ENCODE measurements at places on chromosomes 2 and 18.

DNA sequence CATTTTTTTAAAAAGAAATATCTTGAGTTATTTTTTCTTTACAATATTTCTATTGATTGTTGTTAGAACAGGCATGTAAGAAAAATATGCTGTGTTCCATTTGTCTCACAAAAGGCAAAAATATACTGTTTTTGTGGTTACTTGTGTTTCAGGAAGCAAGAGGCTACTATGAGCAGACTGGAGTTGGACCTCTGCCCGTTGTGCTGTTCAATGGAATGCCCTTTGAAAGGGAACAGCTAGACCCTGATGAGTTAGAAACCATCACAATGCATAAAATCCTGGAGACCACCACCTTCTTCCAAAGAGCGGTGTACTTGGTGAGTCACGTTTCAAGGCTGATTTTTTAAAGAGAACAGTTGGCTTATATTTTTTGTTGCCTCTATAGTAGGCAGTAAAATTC lies 54.7 kb downstream of the UGGT1 start:
- no peak for DNase-seq

- no peak for DNase-seq
These were observed 30.8 kb upstream of the LRP2 start for GRCh38 chr2:169393068-169393590.

GRCh38 chr2:215868846-215869543 lies 144.4 kb downstream of the MREG start:
- no peak for DNase-seq

DNA sequence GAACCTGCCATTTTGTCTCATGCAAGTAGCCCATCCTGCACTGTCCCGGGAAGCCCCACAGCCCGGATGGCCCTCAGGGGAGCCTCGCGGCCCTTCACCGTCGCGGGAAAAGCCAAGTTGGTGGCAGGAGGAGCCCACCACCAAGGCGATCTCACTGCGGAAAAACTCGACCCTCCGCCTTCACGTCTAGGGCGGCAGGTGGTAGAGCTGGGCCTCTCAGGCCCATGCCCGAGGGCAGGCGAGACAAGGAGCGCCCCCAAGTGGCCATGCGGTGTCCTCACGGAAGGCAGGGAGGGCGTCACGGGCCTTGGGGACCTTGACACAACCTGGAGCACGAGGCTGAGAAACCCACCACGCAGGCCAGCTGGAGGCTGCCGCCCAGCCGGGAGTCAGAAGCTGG lies 34.8 kb upstream of the SKA1 start:
- DNase-seq = no peak

DNA sequence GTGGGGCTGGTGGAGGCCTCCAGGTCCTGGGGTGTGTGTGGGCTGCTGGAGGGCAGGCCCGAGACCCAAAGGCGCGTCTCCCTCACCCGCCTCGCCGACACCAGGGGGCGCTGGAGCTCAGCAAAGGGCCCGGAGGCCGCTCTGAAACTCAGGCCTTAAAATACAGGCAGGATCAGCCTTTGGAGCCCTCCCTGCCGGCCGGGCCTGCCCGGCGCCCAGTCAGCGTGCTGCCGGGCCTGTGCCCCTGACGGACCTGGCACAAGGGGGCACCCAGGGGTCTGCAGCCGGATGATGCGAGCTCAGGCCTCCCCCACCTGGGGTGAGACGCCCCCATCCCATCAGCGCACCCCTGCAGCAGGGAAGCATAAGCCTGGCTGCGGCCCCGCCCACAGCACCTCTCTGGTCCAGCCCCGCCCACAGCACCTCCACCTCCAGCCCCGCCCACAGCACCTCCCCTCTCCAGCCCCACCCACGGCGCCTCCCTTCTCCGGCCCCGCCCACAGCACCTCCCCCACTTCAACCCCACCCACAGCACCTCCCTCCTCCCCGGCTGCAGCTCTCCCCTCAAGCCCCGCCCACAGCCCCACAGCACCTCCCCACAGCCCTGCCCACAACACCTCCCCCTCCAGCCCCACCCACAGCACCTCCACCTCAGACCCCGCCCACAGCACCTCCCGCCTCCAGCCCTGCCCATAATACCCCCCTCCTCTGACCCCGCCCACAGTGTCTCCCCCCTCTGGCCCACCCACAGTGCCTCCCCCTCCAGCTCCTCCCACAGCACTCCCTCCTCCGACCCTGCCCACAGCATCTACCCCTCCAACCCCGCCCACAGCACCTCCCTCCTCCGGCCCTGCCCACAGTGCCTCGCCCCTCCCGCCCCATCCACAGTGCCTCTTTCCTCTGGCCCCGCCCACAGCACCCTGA lies 92.8 kb upstream of the OTOS start:
- DNase-seq = peak; percentile 52

- no peak for DNase-seq
These were observed 12.5 kb upstream of the TEX261 start for GRCh38 chr2:71006955-71007799.

GRCh38 chr2:96493072-96493471 lies 12.1 kb downstream of the NEURL3 start:
- DNase-seq = no peak

GRCh38 chr2:444937-445884 lies 157.3 kb upstream of the ALKAL2 start:
- DNase-seq = no peak
